ENCODE measurements at places on chromosomes 12 and 14.

DNA sequence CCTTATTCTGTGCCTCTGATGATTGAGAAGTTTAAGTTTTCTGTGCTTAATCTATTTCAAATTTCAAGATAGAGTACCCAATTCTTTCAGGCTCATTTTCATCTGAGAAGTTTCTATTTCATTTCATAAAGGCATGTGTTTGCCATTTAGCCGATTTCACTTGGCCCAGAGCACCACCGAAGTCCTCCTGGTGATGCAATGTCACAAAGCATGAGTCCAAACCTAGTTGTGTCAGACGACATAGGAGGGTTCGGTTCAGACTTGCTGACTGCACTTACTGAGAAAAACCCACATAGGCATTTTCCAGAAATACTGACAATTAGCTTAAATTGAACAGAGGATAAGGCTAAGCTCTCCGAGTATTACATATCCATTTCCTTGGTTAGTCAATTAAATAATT, 152.4 kb upstream of the FAR2 start:
- no peak for DNase-seq

- DNase-seq, result no peak
Observed at GRCh38 chr12:32482226-32482625, 82.9 kb downstream of the FGD4 start.

DNA sequence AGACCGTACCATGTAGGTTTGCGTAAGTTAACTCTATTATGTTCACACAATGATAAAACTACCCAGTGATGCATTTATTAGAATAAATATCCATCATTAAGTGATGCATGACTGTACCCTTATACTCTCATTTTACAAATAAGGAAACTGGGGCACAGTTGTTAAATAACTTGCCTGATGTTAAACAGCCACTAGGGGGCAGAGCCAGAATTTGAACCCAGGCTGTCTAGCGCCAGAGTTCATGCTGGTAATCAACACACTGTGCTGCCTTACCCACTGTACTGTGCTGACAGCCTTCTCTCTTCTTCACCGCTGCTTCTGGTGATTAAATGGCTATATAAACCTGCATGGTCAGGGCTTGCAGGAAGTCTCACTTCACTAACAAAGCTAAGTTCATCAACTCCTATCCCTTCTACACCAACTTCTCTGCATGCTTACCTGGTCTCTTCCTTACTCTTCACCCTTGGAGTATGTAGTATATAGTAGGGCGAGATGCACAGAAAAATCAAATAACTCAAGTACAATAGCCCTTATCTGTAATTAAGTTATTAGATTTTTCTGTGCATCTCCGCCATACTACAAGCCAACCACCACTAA, 43.6 kb upstream of the APPL2 start:
- peak; percentile 21 for DNase-seq

DNA sequence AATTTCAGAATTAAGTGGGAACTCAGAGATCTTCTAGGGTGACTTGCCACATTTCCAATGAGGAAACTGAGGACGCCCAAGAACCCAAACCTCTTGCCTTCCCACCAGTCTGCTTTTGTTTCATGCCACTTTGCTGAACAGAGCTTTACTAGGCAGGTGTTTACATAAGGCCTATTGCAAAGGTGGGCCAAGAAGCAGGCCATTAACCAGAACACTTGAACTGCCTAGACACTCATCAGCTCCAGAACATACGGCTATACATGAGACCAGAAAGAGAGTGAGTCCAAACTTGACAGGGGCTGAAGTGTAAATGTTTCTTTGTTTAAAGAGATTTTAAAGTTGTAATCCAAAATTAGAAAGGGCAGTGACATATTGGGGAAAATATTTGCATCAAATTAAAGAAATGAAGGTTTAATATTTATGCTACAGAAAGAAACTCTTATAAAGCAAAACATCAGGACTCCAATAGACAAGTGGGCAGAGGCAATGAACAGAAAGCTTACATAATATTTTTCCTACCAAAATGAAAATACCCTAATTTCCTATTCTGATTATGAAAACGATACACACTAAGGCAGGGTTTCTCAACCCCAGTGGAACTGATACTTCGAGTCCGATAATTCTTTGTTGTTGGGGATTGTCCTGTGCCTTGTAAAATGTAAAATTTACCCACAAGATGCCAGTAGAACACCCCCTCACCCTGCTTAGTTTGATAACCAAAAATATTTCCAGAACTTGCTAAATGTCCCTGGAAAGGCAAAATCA, 11.7 kb downstream of the BATF start:
- no peak for DNase-seq

GRCh38 chr12:129494766-129495165, 409.1 kb downstream of the TMEM132D start:
- DNase-seq, result no peak

GRCh38 chr12:128627659-128628058, 196.1 kb downstream of the SLC15A4 start:
- no peak for DNase-seq

DNA sequence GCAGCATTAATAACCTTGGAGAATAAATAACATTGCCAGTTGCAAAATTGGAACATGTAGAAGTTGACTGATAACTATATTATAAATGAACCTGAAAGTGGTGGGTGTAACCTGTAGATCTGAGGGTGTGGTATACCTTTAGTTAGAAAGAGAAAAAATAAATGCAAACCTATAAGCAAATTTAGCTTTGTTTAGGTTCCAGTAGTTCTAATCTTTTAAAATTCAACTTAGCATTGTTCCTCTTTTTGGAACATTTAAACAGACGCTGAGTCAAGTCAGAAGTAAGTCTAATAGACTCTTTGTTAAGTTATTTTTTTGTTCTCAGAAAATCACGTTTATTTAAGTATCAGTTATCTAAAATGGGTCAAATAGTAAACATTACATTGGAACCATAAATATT, 120.0 kb downstream of the DNAI7 start:
- no peak for DNase-seq

GRCh38 chr12:12376646-12377448, 20.0 kb downstream of the BORCS5 start:
- DNase-seq, result peak; percentile 17

GRCh38 chr14:92322516-92322915, 449 bp upstream of the SLC24A4 start:
- DNase-seq, result no peak

DNA sequence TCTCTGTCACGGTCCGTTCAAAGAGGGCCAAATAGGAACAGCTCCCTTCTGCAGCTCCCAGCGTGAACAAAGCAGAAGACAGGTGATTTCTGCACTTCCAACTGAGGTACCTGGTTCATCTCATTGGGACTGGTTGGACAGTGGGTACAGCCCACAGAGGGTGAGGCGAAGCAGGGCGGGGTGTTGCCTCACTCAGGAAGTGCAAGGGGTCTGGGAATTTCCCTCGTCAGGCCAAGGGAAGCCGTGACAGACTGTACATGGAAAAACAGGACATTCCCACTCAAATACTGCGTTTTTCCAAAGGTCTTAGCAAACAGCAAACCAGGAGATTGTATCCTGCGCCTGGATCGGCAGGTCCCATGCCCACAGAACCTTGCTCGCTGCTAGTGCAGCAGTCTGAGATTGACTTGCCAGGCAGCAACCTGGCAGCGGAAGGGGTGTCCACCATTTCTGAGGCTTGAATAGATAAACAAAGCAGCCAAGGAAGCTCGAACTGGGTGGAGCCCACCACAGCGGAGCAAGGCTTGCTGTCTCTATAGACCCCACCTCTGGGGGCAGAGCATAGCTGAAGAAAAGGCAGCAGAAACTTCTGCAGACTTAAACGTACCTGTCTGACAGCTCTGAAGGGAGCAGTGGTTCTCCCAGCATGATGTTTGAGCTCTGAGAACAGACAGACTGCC, 22.7 kb downstream of the SLC38A1 start:
- DNase-seq, result no peak

DNA sequence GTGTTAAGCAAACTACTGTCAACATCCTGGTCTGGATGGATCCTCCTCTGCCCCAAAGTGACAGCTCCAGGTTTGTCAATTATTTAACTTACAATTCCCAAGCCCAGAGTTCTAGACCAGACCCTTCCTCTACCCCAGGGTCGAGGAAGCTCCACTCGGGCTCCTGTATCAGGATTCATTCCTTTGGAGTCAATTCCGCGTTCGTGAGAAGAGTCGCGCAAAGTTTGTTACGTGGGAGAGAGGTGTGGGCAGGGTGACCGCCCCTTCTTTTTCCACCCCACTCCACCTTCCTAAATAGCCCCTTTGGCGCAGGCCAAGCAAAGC, 479 bp downstream of the SEL1L start:
- no peak for DNase-seq

DNA sequence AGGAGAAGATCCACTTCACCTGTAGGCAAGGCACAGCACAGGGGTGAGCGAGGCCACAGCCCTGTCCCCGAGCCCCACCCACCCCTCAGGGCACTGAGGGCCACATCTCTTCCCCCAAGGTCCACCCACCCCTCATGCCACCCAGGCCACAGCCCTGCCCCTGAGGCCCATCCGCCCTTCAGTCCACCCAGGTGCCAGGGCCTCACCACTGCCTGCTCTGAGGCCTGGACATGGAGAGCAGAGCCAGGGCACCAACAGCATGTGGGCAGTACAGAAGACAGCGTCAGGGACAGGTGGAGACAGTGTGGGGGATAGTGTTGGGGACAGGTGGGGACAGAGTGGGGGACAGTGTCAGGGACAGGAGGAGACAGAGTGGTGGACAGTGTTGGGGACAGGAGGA, 138.3 kb downstream of the TMEM121 start:
- no peak for DNase-seq

- no peak for DNase-seq
Observed at GRCh38 chr12:50597200-50598195, 92.7 kb downstream of the DIP2B start.

DNA sequence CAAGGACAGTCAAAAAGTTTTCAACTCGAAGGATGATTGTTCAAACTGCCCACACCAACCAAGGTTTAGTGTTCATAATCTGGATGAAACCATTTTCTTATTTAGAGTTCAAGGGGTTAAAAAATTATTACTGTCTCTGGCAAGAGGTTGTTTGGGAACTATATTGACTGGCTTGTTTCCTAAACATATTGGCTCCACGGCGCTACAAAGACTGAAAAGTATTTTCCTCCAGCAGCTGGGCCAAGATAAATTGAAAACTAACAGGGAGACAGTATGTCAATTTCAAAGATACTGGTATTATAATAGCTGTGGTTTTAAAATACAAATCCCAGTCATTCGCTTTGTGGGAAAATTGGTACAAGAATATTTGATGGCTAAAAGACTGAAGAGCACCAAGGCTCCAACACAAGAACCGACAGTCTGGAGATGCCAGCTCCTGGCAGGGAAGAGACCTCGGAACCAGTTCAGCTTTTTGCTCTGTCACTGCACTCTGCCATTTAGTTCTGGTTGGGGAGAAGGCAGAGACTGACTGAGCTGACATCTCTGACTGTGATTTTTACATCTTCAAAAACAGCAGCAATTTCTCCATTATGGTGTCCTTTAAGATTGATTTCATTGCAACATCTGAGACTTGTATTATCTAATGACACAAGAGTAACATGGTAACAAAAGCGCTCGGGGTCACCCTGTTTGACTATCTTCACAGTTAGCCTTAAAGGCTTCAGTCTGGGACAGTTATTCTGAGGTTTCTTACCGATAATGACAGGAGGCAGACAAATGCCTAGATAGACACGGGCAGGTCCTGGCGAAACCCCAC, 62.0 kb downstream of the ST8SIA1 start:
- no peak for DNase-seq

- DNase-seq, result no peak
Observed at GRCh38 chr12:69475237-69475975, 5.2 kb downstream of the FRS2 start.

- DNase-seq, result no peak
Observed at GRCh38 chr14:54838931-54839512, 63.6 kb downstream of the GCH1 start.

DNA sequence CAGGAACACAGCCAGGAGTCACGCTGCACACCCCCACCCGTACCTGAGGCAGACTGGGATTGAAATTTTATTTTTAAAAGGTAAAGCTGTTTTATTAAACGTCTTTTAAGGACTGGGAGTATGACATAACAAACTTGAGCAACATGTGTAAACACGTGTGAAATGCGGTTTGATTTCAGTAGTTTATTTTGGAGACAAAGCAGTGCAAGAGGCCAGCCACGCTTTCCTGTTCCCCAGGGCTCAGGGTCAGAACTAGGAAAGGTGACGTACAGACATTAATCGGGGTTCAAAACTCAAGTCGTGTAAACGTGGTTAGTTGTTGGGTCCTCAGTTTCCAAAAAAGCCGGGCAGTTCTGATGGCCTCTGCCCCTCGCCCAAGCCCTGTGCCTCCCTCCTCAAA, 16.7 kb downstream of the CHGA start:
- no peak for DNase-seq

GRCh38 chr12:54229624-54230212, 40.9 kb upstream of the SMUG1 start:
- no peak for DNase-seq

- DNase-seq, result peak; percentile 39
Observed at GRCh38 chr12:54439521-54440255, 20.6 kb upstream of the ITGA5 start.

DNA sequence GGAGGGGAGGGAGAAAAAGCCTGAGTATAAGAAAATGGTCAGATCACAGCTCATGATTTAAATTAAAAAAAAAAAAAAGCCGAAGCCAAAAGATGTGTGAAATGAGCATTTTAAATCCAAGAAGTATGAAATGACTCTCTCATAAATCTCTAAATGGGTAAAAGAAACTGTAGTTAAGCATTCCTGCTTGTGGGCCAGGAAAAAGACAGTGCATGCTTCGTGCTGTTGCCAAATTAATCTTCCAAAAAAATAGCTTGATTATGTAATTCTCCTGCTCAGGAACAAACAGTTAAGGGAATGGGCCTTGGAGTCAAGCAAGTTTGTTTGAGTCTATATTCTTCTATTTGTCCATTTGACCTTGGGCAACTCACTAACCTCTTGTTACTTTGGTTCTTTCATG, 325.4 kb upstream of the SEL1L start:
- DNase-seq, result no peak

DNA sequence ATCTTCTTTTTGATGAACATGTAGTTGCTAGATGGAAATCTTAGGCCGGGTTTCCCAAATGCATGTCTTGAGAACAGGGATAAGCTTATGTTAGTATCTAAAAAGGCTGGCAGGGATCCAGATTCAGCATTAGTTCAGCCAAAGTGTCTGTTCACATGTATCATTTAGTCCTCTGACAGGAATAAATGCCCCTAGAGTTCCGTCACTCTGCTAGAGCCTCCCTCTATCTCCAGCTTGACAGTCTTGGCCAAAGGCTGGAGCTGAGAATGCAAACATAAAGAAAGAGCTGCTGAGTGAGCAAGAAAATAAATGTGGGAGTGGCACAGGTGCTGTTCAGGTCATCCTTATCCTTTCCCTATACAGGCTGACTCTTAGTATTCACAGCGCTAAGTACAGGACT, 13.8 kb upstream of the NELL2 start:
- no peak for DNase-seq

GRCh38 chr12:121800694-121801594, 2.9 kb upstream of the SETD1B start:
- DNase-seq, result peak; percentile 59

GRCh38 chr12:52200781-52201450, 9.1 kb upstream of the KRT80 start:
- DNase-seq, result no peak

DNA sequence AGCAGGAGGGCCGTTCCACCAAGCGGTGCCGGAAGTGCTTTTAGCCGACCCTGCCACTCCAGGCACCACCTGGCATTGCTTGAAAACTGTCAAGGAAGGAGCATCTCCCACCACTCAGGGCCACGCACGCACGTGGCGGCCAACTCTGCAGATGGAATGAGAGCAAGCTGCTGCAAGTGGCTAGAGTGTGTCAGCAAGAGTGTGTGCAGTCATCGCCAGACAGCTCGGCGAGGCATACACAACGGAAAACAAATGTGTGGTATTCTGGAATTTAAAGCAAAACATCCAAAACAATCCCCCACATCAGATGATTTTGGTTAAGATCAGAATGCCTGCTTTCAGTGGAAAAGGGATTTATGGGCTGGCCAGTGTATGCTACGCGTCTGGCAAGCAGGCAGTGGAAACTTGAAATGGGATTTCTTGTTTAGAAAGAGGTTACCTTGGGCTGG, 11.2 kb downstream of the CD9 start:
- DNase-seq, result no peak

Data from SHP77 (cell line).